Melanocyte of skin (primary cell): ENCODE measurements at places on chromosomes 2 and 18. TPM values are rescaled to one million over a fixed set of nuclear protein-coding genes. Genes with fewer than 3 reads are reported as not detected.

Gene LOXHD1
- total RNA-seq = not detected in 2 replicates

Gene EFEMP1
- total RNA-seq = 11.0 and 14.8 TPM in 2 replicates

Gene FBXO48
- 0.67 and 0.77 TPM in 2 replicates for total RNA-seq

Gene TEX44
- not detected in 2 replicates for total RNA-seq

Gene RNF125
- total RNA-seq = 1.4 and 4.4 TPM in 2 replicates

Gene ALPP
- total RNA-seq = not detected in 2 replicates

Gene TCF23
- not detected in 2 replicates for total RNA-seq

Gene CCDC178
- not detected in 2 replicates for total RNA-seq
